ENCODE measurements at places on chromosomes 12 and 14. TPM values are rescaled to one million over a fixed set of nuclear protein-coding genes. Genes with fewer than 3 reads are reported as not detected.

Gene SLC8A3
- not detected for total RNA-seq

Gene CPNE6
- total RNA-seq: 0.14 TPM

Gene ABCC9
- total RNA-seq: 0.02 TPM

Gene ARHGEF25
- total RNA-seq: 5.0 TPM

Gene MDGA2
- total RNA-seq: not detected

Gene NKX2-8
- total RNA-seq: 3.3 TPM

Gene ISM2
- 0.41 TPM for total RNA-seq

Gene IAPP
- not detected for total RNA-seq

Gene PTCSC3
- total RNA-seq: not detected

Gene TBC1D30
- 1.5 TPM for total RNA-seq

Gene FAIM2
- not detected for total RNA-seq

Gene IL31
- total RNA-seq: not detected

Gene GLTP
- 21.6 TPM for total RNA-seq

Gene B4GALNT1
- 45.0 TPM for total RNA-seq

Gene CRACR2A
- total RNA-seq: 1.3 TPM

Gene AKAP5
- 0.41 TPM for total RNA-seq

Gene FAM222A
- total RNA-seq: 6.0 TPM

Gene CCDC38
- total RNA-seq: 0.12 TPM

Gene KIAA0586
- total RNA-seq: 9.3 TPM

Gene AQP5
- not detected for total RNA-seq

Gene RESF1
- total RNA-seq: 18.0 TPM

Gene FCF1
- 52.7 TPM for total RNA-seq

Gene GSG1
- 0.65 TPM for total RNA-seq

Gene KRT83
- total RNA-seq: 2.4 TPM

Gene BCL7A
- total RNA-seq: 9.2 TPM

Gene EFS
- total RNA-seq: not detected

Gene OR11G2
- total RNA-seq: not detected

Gene MFAP5
- 0.37 TPM for total RNA-seq

Gene SOX5
- total RNA-seq: not detected

Gene TOMM20L
- total RNA-seq: not detected

All from A549 treated with dexamethasone at 1 μM for 4 hours (cell line).